ENCODE measurements at places on chromosomes 5 and 9.

- DNase-seq: peak; percentile 26
Measured at GRCh38 chr5:14870337-14871213, 1.0 kb downstream of the ANKH start.

DNA sequence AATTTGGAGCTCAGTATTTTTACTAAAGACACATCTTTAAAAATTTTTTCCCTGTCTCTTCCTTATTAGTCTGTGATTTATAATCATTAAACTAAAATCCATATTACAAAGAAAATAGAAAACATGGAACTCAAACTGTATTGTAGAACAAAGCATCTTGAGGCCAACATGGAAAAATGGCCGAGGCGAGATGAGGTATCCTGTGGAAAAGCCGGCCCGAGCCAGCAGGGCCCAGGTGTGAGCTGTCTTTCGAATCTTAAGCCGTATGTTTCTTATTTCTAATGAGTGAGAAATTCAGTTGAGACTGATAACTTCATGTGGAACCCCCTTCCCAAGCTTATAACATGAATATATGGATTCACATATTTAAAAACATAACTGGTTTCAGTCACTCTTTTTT lies 170.4 kb upstream of the OTULINL start:
- peak; percentile 58 for DNase-seq

DNA sequence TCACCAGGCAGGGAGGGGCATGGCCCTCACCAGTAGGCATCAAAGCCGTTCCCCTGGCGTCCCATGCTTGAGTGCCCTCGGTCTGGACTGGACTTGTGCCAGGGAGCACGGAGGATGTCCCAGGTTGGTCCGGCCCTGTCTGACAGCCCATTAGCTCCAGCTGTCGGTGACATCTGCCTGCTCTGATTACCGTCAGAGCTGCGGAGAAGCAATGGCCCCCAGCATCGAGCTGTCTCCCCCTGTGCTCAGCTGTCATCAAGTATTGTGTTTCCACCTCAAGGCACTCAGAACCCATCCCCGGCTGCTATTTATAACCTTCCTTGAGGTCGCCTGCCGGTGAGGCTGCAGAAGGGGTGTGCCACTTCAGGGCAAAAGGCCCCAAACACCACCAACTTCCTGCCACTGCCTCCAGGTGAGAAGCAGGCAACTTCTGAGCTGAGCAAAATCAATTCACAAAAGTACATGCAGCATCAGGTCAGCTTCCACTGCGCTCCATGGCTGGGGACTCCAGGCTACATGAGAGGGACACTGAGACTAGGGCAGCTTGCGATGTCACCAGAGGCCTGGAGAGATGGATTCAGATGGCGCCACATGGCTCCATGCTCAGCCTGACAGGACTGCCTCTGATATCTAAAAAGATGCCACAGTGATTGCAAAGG lies 142.7 kb downstream of the C5orf15 start:
- peak; percentile 57 for DNase-seq

DNA sequence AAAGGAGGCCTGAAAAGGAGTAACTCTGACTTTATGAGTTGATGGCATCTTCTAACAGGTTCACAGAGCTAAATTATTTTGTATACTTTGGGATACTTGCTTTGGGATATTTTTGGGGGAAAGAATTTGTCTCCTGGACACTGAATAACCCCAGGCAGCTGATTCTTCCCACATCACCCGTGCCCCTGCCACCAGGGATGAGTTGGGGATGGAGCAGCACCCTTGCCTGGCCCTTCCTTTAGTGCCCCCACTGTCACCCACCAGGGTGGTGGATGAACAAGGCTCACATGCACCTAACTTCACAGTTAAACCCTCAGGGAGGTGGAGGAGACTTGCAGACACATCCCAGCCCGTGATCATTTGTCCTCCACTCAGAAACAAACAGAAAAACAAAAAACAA lies 2.3 kb upstream of the ADAMTS2 start:
- no peak for DNase-seq
